ENCODE measurements at places on chromosomes 16 and 17. TPM values are rescaled to one million over a fixed set of nuclear protein-coding genes. Genes with fewer than 3 reads are reported as not detected.
A peak's percentile ranks its signal among the peaks of the same experiment; 100 is the strongest.

DNA sequence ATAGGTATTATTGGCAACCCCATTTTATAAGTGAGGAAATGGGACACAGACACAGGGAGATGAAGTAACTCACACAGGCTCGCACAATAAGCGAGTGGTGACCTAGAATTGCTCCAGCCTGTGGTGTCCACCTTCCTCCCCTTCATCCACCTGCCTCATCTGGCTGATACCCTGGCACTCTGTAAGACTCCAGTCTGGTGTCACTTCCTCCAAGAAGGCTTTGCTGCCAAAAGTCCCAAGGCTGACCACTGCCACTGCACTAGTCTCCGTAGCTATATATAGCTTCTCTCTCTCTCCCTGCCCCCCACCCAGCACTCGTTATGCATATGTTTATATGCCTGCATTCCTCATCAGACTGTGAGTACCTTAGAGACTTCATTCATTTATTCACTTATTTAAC, 66.1 kb upstream of the SREBF1 start:
- peaks cover 13% of the 10 kb centered on the region for H3K36me3 ChIP-seq
- H3K4me1 ChIP-seq = no peaks in the 10 kb centered on the region
- no peak for DNase-seq
- H3K27me3 ChIP-seq = no peaks in the 10 kb centered on the region

DNA sequence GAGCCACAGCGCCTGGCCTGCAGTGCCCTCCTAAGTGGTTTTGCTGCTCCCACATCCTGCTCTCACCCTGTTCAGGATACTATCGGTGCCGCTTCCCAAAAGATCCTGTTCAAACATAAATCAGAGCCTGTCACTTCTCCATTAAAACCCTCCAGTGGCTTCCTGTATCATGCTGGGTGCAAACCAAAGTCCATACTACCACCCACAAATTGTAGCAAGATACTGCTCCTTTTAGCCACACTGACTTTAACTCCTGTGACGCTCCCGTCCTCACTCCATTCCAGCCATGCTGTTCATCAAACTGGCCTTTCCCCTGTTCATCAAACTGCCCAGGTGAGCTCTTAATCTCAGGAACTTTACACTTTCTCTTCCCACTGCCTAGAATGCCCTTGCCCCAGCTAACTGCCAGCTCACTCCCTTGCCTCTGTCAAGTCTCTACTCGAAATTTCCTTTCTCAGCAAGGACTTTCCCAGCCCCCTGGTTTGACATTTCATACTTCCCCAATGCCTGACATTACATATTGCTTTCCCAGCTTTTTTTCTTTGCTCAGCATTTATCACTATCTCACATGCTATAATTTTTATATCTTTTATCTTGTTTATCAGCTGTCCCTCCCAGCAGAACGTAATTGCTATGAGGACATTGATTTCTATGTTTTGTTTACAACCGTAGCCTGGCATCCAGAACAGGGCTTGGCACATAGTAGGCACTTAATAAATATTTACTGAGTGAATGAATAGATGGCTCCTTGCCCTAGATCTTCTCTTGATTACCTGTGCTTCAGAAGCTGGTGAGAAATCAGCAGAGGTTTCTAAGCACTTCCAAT, 44.3 kb upstream of the SMURF2 start:
- no peak overlapping the region for H3K27ac ChIP-seq
- peaks cover 15% of the 10 kb centered on the region for H3K4me1 ChIP-seq
- no peak for DNase-seq
- no peaks in the 10 kb centered on the region for H3K27me3 ChIP-seq
- no peaks in the 10 kb centered on the region for H3K36me3 ChIP-seq
- H3K4me3 ChIP-seq = no peak overlapping the region

- H3K4me3 ChIP-seq = no peak overlapping the region
- H3K27ac ChIP-seq = no peak overlapping the region
- no peaks in the 10 kb centered on the region for H3K36me3 ChIP-seq
- H3K4me1 ChIP-seq = no peaks in the 10 kb centered on the region
- DNase-seq = no peak
Observed at GRCh38 chr16:53925107-53925410, 221.1 kb downstream of the FTO start.

DNA sequence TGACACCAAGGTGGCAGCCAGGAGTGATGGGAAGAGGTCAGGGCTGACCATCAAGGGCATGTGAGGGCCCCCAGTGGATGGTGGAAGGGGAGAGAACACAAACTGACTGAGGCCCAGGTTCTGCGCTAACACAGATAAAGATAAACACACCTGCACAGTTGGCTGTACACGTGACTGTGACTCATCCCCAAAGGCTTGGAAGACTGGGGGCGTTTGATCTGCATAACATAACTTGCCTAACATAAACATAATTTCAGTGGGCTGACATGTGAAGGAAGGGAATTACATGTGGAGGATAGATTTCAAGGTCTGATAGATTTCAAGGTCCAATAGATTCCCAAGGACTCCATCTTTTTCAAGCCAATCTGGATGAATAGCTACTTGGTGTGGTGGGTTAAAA, 100.9 kb upstream of the TNRC6C start:
- H3K4me3 ChIP-seq = no peak overlapping the region
- no peak overlapping the region for H3K27ac ChIP-seq
- peaks cover 4% of the 10 kb centered on the region for H3K4me1 ChIP-seq
- no peaks in the 10 kb centered on the region for H3K27me3 ChIP-seq

- H3K4me3 ChIP-seq = no peak overlapping the region
- H3K27me3 ChIP-seq = no peaks in the 10 kb centered on the region
- H3K4me1 ChIP-seq = no peaks in the 10 kb centered on the region
- no peak for DNase-seq
- no peaks in the 10 kb centered on the region for H3K36me3 ChIP-seq
- no peak overlapping the region for H3K27ac ChIP-seq
Observed at GRCh38 chr16:24349320-24349719, 93.2 kb downstream of the CACNG3 start.

GRCh38 chr16:81275064-81275532, 36.6 kb downstream of the BCO1 start:
- no peak for DNase-seq
- H3K36me3 ChIP-seq = no peaks in the 10 kb centered on the region
- H3K27me3 ChIP-seq = peaks cover 4% of the 10 kb centered on the region
- H3K27ac ChIP-seq = no peak overlapping the region

DNA sequence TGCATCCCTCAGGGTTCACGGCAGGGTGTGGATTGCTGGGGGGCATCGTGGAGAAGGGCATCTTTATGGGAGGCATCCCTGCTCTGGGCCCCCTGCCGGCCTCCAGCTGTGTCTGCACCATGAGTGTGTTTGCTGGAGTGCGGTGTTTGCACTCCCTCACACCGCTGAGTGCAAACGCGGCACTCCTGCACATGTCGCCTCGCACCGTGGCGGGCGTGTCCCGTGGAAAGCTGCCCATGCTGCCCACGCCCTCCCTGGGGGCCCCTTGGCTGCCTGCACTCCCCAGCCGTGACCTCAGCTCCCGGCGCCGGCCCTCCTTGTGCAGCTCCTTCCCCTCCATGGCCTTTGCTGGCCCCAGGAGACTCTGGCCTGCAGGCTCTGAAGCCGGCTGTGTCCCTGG, 74.6 kb upstream of the ZNF750 start:
- peak; percentile 52 for DNase-seq
- no peak overlapping the region for H3K4me3 ChIP-seq
- peaks cover 39% of the 10 kb centered on the region for H3K4me1 ChIP-seq
- peaks cover 2% of the 10 kb centered on the region for H3K36me3 ChIP-seq
- H3K27ac ChIP-seq = no peak overlapping the region

DNA sequence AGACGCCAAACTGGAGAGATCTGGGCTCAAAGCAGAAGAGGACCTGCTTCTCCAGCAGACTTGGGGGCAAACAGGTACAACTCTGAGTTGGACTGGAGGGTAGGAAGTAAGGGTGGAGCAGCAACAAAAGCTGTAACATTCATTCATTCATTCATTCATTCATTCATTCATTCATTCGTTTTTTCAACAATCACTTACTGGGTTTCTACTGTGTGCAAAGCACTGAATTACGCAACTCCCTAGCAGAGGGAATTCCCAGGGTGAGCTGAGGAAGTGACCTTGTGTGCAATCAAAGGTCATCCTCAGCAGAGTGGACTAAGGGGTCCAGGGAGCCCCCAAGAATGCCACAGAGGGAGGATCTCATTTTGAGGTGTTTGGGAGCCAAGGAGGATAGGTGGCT, 231.1 kb upstream of the SDK2 start:
- H3K27ac ChIP-seq = no peak overlapping the region
- no peak for DNase-seq
- no peaks in the 10 kb centered on the region for H3K36me3 ChIP-seq
- H3K4me1 ChIP-seq = no peaks in the 10 kb centered on the region

DNA sequence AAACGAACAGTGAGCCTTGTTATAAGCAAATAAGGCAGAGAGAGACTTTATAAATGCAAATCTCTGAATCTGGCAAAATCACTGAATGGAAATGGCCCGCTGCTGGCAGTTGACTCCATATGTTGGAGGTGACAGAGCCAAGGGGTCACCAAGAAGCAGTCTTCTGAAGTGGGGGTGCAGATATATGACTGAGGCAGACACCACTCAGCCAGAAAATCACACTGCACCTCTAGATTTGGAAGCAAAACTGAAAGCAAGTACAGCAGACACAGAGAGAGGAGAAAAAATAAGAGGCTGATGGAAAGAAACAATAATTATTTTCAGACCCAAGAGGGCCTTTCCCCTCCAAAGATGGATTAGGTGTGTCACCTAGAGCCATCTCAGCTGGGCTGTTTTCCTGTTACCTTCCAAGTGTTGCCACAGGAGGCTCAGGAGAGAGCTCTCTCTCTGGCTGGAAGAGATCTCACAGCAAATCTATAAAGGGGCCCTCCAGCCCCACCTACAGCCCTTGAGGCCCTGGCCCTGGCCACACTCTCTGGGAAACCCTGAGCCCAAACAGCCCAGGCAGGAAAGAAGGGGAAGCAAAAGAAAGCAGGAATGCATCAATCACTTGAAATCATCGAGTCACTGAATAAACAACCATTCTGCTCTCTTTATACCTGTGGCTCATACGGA, 585.1 kb upstream of the PSMD7 start:
- no peak overlapping the region for H3K4me3 ChIP-seq
- H3K27me3 ChIP-seq = no peaks in the 10 kb centered on the region
- DNase-seq = no peak
- no peaks in the 10 kb centered on the region for H3K4me1 ChIP-seq
- H3K36me3 ChIP-seq = no peaks in the 10 kb centered on the region

GRCh38 chr17:18959071-18959844, 7.3 kb downstream of the SLC5A10 start:
- no peak overlapping the region for H3K27ac ChIP-seq
- H3K36me3 ChIP-seq = no peaks in the 10 kb centered on the region
- DNase-seq = no peak
- H3K4me1 ChIP-seq = no peaks in the 10 kb centered on the region
- H3K27me3 ChIP-seq = no peaks in the 10 kb centered on the region

- no peaks in the 10 kb centered on the region for H3K4me1 ChIP-seq
- H3K4me3 ChIP-seq = no peak overlapping the region
- no peak overlapping the region for H3K27ac ChIP-seq
- no peaks in the 10 kb centered on the region for H3K36me3 ChIP-seq
Observed at GRCh38 chr17:1970843-1971384, 54.2 kb downstream of the RTN4RL1 start.

DNA sequence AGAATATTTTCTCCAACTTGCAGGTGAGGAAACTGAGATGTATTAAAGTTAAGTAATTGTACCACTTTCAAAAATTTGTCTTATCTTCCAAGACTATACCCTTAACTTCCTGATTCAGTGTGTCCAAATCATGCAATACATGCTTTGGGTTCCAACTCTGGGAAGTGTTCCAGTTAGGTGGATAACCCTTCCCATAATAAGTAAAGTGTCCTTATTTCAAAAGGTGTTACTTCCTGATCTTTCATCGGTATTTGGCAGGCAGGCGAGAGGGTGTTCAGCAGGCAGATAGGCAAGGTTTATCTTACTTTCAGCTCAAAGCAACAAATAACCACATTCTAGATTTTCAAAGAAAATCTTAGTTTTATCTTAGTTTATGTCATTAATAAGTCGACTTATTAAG, 46.3 kb upstream of the ARHGAP44 start:
- DNase-seq = no peak
- no peak overlapping the region for H3K4me3 ChIP-seq
- no peaks in the 10 kb centered on the region for H3K36me3 ChIP-seq
- no peak overlapping the region for H3K27ac ChIP-seq
- no peaks in the 10 kb centered on the region for H3K4me1 ChIP-seq
- H3K27me3 ChIP-seq = no peaks in the 10 kb centered on the region

Gene CFAP119
- 11.7 TPM for total RNA-seq

Gene NXN
- not detected for total RNA-seq
